ENCODE measurements at places on chromosomes 5 and 9.
A peak's percentile ranks its signal among the peaks of the same experiment; 100 is the strongest.

- no peak for DNase-seq
Measured at GRCh38 chr9:129005336-129005997, 22.7 kb downstream of the SH3GLB2 start.

- no peak for DNase-seq
Measured at GRCh38 chr9:131048332-131048731, 39.4 kb downstream of the LAMC3 start.

DNA sequence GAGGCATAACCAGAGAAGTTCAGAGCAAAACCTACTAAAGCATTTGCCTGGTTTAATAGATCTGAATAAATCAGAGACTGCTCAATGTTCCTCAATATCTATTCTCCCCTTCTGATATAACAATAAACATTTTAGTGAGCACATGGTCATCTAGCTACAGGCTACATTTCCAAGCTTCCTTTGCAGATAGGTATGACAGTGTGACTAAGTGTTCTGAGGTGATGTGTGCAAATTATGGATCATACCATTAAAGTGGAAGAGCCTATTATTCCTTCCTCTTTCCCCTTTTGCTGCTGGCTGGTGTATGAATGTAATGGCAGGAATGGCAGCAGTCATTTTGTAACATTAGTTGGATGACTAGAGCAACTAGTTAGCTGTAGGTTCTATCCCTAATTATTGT, 285.8 kb upstream of the RASA1 start:
- DNase-seq = no peak

- DNase-seq = no peak
Measured at GRCh38 chr5:91910247-91910646, 527.1 kb upstream of the ARRDC3 start.

DNA sequence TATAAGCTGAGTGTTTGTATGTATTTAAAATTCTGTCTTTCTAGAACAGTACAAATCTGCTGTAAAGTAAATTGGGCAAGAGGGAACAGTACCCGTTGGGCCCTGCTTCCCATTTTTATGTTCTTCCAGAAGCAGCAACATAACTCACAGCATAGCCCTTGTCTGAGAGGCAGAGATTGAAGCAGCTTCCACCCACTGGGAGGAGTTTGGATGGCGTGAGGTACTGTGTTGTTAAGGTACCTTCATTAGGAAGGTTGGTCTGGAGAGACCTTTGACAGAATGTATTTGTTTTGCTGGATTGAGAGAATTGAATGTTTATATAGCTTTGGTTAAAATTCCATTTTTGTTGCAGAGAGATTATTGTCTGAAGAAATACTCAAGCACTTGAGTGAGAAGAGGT, 24.8 kb downstream of the RAI14 start:
- DNase-seq = no peak

DNA sequence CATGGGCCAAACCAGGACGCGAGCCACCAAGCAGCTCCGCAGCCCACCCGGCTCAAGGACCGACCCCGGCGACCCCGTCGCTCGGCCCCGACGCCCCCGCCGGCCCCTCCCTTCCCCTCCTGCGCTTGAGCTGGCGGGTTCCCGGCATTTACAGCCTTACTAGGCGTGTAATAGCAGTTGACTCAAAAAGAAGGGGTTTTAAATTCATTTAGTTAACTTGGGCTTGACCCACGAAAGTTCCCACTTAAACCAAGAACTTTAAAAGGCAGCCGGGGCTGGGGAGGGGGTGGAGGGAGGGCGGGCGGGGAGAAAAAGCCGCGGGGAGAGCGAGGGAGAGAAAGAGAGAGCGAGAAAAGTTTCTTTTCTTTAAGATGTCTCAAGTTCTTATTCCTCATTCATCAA, 636 bp downstream of the PRDM12 start:
- no peak for DNase-seq

DNA sequence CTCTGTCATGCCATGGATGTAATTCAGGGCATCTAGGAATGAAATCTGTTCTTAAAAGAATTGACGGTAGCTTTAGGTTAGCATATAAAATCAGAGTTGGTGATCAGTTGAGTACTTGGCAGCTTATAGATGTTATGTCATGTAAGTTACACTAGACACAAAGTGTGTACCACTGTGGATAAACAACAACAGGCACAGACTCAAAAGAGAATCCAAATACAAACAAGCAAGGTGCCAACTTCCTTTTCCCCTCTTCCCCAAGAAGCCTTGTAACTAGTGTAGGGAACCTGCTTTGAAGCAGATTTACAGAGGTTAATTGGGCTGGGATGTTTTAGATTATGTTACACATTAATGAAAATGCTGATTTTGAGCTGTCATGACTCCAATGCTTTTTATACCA, 167.2 kb downstream of the PBX3 start:
- peak; percentile 38 for DNase-seq

- no peak for DNase-seq
Measured at GRCh38 chr5:110917161-110917875, 154.2 kb upstream of the TSLP start.

Measured in NCI-H1105 treated with DMSO at 0.1 percent for 48 hours (cell line).